Smooth muscle cell of the pulmonary artery (primary cell): ENCODE measurements at places on chromosomes 7 and 10. TPM values are rescaled to one million over a fixed set of nuclear protein-coding genes. Genes with fewer than 3 reads are reported as not detected.

The OR2A5 gene
- not detected in 2 replicates for total RNA-seq

The SLC16A9 gene
- 2.5 and 15.1 TPM in 2 replicates for total RNA-seq

The PON3 gene
- 0.13 TPM in 1 of 2 replicates, not detected in the other for total RNA-seq

The GRM3 gene
- not detected in 2 replicates for total RNA-seq

The SFXN2 gene
- total RNA-seq = 6.4 and 6.7 TPM in 2 replicates
